ENCODE measurements at places on chromosomes 2 and 18.

DNA sequence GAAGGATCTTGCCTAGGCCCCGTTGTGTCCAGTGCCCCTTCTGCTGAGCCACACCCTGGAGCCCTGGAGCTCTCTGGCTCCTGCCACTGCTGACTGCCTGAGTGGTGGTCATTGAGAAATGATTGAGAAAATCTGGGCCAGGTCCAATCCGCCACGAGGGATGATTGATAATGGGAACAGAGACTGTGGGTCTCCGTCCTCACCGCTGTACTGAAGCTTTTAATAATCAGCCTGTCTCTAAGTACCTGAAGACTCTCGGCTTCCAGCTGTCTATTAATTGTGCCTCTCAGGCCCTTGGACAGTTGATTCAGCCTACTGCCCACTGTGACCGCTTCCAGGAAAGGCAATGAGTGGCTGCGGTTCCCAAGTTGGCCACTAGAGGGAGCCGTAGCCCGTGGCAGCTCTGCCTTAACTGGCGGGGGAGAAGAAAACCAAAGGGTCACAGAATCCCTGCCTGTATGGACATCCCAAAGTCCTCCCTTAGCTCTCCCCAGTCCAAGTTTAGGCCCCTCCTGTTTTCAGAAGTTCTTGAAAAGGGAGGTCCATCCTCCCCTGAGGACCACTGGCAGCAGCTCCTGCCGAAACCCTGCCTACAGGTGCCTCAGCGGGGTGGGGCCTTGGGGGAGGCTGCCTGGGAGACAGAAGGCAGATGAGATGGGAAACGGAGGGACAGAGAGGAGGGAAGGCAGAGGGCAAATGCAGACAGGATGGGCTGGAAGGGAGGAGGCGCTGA, 213.6 kb downstream of the TNS1 start:
- DNase-seq: peak; percentile 86

DNA sequence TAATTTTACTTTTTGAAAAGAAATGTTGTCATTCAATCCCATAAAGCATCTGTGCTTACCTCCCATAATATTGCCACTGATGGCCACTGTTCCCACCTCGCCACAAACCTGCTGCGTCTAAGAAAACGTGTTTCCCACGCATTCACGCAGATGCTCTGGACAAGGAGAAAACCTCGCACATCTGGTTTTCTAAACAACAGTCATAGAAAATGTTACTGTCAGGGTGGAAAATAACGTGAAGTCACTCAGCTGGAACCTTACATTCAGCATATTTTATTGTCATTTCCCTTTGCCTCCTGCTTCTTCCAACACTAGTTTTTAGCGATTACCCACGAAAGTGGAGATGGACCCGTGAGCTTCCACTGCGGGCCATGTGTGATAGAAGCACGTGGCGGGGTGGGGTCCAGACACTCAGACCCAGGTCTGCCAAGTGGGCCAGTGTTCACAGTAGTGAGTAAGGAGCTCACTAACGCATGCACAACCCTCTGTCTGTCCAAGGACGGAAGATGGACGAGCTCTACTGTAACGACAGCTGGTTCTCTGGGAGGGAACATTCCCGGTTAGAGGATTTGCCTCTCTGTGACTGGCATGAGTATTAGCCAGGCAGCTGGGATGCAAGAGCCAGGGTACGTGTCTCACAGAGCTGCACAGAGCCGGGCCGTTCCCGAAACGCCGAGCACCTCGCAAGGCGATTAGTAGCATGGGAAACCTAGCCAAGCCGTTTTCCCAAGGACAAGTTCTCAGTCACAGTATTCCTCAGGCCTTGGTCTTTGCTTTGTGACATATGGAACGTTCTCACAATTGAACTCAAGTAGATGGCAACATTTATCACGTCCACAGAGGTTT, 94.5 kb downstream of the MTCL1 start:
- peak; percentile 82 for DNase-seq

DNA sequence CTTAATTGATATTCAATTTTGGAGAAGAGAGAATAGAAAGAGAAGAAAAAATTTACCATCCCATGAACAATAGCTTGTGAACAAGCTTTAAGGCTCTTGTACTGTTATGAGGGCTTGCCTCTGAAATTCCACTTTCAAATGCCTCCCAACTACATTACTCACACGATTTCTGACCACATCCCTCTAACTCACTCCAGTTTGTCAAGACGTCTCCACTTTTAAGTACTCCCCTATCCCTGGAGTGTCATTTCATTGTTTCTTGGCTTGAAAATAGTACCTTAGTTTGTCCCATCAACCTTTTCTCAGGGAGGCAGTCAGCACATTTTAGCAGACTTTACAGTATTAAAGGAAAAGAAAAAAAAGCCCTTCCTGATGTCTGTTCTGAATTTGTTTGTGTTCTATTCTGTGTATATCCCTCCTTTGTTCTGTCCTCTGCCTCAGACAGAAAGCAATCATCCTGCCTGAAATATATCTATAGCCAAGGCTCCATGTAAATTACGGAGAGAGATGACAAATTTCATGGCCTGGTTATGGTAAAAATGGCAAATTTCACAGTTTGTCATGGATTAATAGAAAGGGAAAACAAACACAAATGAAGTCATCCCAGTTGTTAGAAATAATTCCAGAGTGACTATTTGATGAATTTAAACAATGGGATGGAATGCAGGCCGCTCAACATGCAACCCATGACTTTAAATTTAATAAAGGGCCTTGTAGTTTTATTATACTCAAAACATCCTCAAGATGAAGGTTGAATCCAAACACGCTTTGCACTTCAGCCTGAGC, 228.8 kb downstream of the ETAA1 start:
- no peak for DNase-seq

DNA sequence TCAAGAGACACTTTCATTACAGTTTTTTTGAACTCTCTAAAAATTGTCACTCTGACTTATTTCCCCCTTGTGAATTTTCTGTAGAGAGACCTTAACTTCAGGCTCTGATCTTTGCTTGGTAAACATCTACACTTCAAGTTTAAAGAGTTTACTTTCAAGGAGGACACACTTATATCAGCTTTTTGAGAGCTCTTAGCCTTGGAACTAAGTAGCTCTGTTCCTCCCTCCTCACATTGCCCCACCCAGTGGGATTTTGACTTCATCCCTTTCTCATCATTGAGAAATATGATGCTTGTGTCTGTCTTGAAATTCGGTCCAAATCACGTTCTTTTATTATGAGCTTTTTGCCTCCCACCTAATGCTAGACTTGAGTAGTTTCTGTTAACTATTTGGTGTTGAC, 433.4 kb upstream of the MEIS1 start:
- no peak for DNase-seq

DNA sequence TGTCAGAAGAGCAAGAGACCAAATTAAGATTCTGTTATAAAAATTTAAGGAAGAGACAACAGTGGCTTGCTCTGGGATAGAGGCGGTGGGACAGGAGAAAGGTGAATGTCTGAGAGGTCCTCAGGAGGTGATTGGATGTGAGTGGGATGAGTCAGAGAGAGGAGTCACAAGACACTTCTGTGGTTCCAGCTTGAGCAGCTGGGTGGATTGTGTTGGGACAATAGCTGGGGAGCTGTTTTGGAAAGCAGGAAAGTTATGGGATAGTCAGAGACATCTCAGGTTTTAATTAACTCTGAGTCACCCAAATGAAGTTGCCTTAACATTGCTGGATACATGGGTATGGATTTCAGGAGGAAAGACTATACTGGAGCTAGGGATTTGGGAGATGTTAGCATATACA, 218.0 kb upstream of the TRIB2 start:
- DNase-seq: no peak

- DNase-seq: peak; percentile 76
These were observed 125.5 kb upstream of the ZNF516 start for GRCh38 chr18:76620321-76621170.

Data from psoas muscle (tissue), 8 donors.